ENCODE measurements at places on chromosomes 12 and 14.
A peak's percentile ranks its signal among the peaks of the same experiment; 100 is the strongest.

DNA sequence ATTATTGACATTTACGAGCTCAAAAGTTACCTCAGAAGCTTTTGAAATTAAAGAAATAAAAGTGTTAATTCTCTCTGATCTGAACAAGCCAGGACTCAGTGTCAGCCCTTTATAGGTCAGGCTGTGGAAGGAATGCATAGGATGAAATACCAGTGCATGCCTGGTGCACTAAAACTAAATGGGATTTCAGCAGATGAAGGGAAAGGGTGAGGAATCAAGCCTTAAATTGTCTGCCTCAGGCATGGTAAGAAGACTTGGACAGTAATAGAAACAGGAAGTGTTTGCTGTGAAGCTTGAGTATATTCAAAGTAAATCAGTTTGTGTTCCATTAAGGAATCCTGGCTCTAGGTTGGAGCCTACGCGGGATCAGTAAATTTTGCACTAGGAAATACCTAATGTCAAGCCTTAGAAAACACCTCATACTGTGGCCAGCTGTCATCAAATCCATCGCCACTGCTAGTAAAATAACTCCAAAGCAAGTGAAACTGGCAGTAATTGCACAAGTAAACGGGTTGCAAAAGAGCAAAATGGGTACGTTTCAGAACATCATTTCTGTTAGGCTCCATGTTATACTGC lies 76.3 kb downstream of the PDE3A start:
- DNase-seq = no peak

GRCh38 chr14:54777395-54777794 lies 125.2 kb downstream of the GCH1 start:
- no peak for DNase-seq

- DNase-seq = no peak
Observed at GRCh38 chr14:52400846-52401245, 86.7 kb downstream of the PTGER2 start.

DNA sequence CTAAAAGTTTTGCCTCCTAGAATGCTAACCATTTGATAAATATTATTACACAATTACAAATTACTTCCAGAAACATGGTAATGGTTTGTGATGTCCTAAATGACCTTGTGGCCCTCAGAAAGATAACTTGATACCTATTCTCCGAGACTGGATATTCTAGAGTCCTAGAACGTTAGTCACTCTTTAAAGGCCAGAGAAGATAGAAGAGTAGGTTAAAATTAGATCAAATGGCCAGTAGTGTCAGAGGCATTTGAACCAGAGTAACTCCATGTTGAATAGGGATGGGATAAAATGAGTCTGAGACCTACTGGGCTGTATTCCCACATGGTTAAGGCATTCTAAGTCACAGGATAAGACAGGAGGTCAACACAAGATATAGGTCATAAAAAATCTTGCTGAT lies 96.6 kb upstream of the ADAMTS20 start:
- DNase-seq = no peak

GRCh38 chr14:78598046-78598920 lies 428.1 kb downstream of the NRXN3 start:
- DNase-seq = peak; percentile 91

- DNase-seq = no peak
Observed at GRCh38 chr14:37813732-37814131, 218.3 kb downstream of the TTC6 start.

DNA sequence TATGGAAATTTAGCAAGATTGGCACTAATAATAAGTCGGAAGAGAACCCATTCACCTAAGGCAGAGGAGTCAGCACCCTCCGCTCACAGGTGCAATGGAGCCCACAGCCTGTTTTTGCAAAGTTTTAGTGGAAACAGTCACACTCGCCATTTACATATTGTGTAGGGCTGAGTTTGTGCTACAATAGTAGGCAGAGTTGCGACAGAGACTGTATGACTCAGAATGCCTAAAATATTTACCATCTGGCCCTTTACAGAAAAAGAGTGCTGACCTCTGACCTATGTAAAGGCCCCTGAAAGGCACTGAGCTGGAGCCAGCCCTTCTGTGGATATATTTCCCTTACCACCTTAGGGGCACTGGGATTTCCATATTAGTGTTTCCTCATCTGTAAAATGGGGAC lies 79.0 kb downstream of the PRIMA1 start:
- DNase-seq = peak; percentile 92

DNA sequence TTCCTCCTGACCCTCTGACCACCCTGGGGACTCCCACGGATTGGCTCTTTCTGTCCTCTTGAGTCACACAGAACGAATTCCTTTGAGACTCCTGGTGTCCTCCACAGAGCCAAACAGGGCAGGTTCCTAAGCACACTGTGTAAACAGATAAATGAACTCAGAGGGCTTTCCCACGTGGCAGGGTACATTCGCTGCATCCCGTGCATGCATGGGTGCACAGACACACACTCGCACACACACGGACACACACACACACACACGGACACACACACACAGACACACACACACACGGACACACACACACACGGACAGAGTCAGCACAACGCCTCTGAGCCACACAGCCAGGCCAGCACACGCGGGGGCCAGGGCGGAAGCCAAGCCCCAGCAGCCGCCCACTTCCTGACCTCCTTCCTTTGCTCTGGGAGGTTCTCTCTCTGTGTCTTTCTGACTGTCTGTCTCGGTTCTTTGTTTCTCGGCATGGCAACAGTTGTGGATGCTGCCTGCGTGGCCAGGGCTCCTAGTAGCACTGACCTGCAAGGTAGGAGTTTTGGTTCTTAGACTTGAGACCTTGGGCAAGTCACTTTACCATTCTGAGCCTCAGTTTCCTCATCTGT lies 706 bp downstream of the CRACR2A start:
- DNase-seq = peak; percentile 88

- no peak for DNase-seq
Observed at GRCh38 chr14:59276235-59276634, 87.8 kb downstream of the DAAM1 start.

Data from Karpas-422 (cell line).